ENCODE measurements at places on chromosomes 7 and 10. TPM values are rescaled to one million over a fixed set of nuclear protein-coding genes. Genes with fewer than 3 reads are reported as not detected.

The GSTK1 gene
- 45.1 TPM for total RNA-seq

The NKX1-2 gene
- total RNA-seq = not detected

The AKR1B1 gene
- total RNA-seq = 52.3 TPM

The BMPER gene
- 8.1 TPM for total RNA-seq

The HTRA1 gene
- total RNA-seq = 50.1 TPM

The PRDX3 gene
- total RNA-seq = 84.8 TPM

The HOXA11 gene
- total RNA-seq = not detected

The MUC12 gene
- not detected for total RNA-seq

The ZNF736 gene
- total RNA-seq = 81.1 TPM

The MYL7 gene
- not detected for total RNA-seq

The TYW1B gene
- 5.3 TPM for total RNA-seq

The LGI1 gene
- total RNA-seq = 60.7 TPM

The KEL gene
- 3.8 TPM for total RNA-seq

The GPR85 gene
- 156 TPM for total RNA-seq

The SPAM1 gene
- not detected for total RNA-seq

The TNRC18 gene
- total RNA-seq = 119 TPM

The TRRAP gene
- 77.3 TPM for total RNA-seq

The CSTF2T gene
- 29.1 TPM for total RNA-seq

The ZNF786 gene
- 17.8 TPM for total RNA-seq

The KCNIP2 gene
- total RNA-seq = 11.3 TPM

The ASAH2B gene
- total RNA-seq = 12.2 TPM

The HEPACAM2 gene
- not detected for total RNA-seq

The CYP26C1 gene
- total RNA-seq = 0.63 TPM

The ZNF117 gene
- total RNA-seq = 103 TPM

The CTTNBP2 gene
- 145 TPM for total RNA-seq

The FAM25G gene
- not detected for total RNA-seq

The RBP3 gene
- total RNA-seq = not detected

The URGCP gene
- 37.2 TPM for total RNA-seq

The NEUROG3 gene
- total RNA-seq = not detected

The CCDC186 gene
- 69.5 TPM for total RNA-seq

The MCM10 gene
- 5.0 TPM for total RNA-seq

The EPO gene
- not detected for total RNA-seq

The NPC1L1 gene
- total RNA-seq = not detected

The ABCA13 gene
- under 0.01 TPM for total RNA-seq

The ADAM12 gene
- total RNA-seq = 3.4 TPM

The OR6V1 gene
- not detected for total RNA-seq

The SHH gene
- 0.63 TPM for total RNA-seq

The MEIG1 gene
- not detected for total RNA-seq

The EPHA1 gene
- not detected for total RNA-seq

The STAMBPL1 gene
- total RNA-seq = 15.0 TPM

The CYP2C18 gene
- total RNA-seq = not detected

The GARIN1A gene
- 3.4 TPM for total RNA-seq

The GIMAP8 gene
- 1.3 TPM for total RNA-seq

The UNC5B gene
- 5.3 TPM for total RNA-seq

The NCAPG2 gene
- 26.9 TPM for total RNA-seq

The SAMD9L gene
- total RNA-seq = 2.8 TPM

The OLAH gene
- total RNA-seq = not detected

The COL28A1 gene
- 1.3 TPM for total RNA-seq

The SLC13A1 gene
- not detected for total RNA-seq

The EN2 gene
- not detected for total RNA-seq

The SSC4D gene
- total RNA-seq = 0.63 TPM

The SEMA3C gene
- total RNA-seq = 360 TPM

The CRYGN gene
- total RNA-seq = not detected

The FBXL13 gene
- total RNA-seq = 5.6 TPM

The GPR15LG gene
- total RNA-seq = not detected

The WEE2 gene
- 1.3 TPM for total RNA-seq

The CTNNA3 gene
- total RNA-seq = 6.9 TPM
